ENCODE measurements at places on chromosomes 16 and 17. TPM values are rescaled to one million over a fixed set of nuclear protein-coding genes. Genes with fewer than 3 reads are reported as not detected.

DNA sequence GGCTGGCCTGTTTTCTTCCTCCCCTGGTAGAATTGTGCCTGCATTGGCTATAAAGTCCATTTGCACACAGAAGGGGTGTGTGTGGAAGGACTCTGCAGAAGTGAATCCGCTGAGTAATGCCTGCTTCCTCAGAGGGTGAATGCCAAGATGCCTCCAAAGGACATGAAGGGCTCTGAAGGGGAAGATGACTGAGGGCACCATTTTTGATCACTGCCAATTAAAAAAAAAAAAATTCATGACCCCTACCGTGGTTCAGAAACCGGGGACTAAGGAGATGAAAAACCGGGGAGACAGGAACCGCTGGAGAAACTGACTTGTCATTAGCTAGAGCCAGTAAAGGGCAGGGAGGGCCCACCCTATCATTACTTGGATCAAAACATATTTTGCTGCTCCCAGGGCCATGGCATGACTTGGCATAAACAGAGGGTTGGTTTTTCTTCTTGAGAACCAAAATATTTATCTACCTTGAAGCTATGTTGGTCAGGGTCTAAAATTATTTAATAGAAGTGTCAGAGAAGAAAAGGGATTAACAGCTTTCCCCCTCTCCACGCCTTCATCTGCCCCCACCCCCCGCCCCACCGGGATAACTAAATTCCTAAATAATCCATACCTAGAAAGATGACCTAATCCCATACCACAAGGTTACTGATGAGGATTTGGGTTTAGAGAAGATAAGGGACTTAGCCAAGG lies 3.6 kb upstream of the USP7 start:
- peak; percentile 64 for DNase-seq

DNA sequence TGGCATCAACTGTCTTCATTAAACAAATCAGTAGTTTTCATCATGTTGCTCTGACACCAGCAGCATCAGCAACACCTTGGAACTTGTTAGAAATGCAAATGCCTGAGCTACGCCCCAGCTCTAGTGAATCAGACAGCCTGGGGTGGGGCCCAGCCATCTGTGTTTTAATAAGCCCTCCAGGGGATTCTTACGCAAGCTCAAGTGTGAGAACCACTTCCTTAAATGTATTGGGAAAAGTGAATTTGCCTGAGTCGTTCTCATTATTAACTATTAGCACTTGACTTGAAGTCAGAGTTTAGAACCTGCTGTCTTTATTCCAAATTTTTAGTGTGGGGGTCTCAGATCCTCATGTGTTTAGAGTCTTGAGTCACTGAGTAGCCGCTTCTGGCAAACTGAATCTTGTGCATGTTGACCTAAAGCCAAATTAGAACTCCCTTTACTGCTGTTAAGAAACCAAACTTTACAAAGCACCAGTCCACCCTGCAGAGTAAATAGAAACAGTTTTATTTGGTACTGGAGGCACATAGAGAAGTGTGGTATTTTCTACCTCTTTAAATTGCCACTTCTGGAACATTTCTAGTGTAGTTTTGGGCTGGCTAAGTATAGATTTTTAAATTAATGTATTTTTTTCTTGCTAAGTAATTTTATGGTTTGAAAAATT lies 137.4 kb upstream of the COX10 start:
- DNase-seq: peak; percentile 78

DNA sequence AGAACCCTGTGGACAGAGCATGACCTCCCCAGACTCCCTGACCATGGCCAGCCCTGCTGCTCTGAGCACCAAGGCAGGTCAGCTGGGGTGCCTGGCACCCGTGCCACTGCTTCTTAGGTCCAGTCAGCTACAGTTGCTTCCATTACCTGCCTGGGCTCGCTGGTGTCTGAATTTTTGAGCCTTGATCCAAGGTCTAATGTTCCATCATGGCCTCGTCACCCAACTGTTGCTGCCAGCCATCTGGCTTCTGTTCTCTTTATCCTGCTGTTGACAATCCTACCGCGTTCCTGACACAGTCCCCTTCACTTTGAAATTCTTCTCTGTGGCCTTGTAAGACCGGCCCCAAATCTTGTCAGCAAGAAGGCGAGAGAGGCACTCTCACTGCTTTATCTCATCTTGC lies 16.7 kb downstream of the GLYR1 start:
- no peak for DNase-seq

Gene KCNJ2
- total RNA-seq: 7.6 TPM

Data from muscle of leg (tissue), 16 donors.